Activated T-helper 2 cell treated with anti-CD3 and anti-CD28 coated beads, Interferon-gamma antibody, Interleukin-2, Interleukin-4, amounts not matched to agents 10 μg/mL and 5 μg/mL and 100 μg/mL, durations not matched to agents 14 hours and 24 hours and 36 hours (primary cell): ENCODE measurements at places on chromosomes 3 and 15.

GRCh38 chr3:50164984-50165909, 10.1 kb downstream of the SEMA3F start:
- DNase-seq, result no peak

DNA sequence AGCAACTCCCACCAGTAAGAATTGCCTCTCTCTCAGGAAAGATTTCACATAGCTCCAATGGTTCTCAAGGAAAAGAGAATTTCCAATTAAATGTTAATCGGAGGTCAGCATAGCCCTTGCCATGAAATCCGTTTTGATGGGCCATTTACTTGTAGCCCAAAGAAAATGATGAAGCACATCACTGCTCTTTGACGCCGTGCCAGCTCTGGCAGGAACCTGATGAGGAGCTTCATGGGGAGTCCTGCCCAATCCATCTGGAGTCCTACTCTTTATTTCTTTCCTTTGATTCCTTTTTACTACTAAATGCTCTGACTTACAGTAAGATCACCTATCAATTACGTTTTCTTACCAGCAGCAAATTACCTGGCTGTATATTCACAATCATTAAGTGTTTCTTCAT, 84.7 kb downstream of the FGF12 start:
- no peak for DNase-seq

- DNase-seq, result no peak
These were observed 3.6 kb downstream of the CLEC3B start for GRCh38 chr3:45029661-45030060.

DNA sequence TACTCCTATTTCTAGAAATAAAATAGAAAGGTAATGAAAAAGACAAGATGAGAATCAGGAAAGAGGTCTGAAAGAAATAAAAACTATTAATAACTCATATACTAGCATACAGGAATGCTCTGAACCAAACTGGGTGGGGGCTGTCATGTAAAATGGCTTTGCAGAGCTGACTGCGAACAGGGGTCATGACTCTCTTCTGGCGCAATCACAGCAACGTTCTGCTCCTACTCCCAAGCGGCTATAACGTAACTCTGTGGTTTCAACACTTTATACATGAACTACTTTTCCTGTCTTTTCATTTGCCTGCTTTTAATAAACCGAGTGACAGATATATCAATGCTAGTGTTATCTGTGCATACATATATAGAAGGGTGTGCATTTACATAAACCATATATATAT, 116.7 kb downstream of the DLG1 start:
- DNase-seq, result no peak

DNA sequence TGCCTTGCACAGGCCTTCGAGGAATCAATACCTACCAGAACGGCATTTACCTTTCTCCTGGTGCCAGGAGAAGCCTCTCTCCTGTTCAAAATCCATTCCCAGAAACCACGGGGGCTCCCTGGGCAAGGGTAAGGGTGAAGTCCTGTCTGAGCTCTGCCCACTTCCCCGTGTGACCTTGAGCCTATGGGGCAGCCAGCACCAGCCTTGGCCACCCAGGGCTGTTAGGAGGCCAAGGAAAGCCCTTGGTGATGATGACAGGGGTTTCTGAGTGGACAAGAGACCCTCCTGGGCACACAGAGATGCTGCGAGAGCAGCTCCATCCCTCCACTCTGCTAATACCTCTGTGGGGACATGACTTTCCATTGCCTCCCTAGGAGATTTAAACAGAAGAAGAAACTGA, 5.9 kb downstream of the SCN5A start:
- DNase-seq, result no peak

GRCh38 chr3:18946524-18946923, 201.8 kb upstream of the KCNH8 start:
- no peak for DNase-seq

GRCh38 chr3:196238612-196239560, 22.6 kb downstream of the SLC51A start:
- DNase-seq, result no peak

DNA sequence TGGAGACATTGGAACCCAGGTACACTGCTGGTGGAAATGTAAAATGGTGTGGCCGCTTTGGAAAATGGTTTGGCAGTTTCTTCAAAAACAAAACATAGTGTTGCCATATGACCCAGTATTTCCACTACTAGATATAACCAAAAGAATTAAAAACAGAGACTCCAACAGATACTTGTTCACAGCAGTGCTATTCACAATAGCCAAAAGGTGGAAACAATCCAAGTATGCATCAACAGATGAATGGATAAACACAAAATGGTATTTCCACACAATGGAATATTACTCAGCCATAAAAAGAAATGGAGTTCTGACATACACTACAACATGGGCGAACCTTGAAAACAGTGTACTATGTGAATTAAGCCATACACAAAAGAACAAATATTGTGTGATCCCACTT, 59.4 kb upstream of the TIMP4 start:
- DNase-seq, result no peak

DNA sequence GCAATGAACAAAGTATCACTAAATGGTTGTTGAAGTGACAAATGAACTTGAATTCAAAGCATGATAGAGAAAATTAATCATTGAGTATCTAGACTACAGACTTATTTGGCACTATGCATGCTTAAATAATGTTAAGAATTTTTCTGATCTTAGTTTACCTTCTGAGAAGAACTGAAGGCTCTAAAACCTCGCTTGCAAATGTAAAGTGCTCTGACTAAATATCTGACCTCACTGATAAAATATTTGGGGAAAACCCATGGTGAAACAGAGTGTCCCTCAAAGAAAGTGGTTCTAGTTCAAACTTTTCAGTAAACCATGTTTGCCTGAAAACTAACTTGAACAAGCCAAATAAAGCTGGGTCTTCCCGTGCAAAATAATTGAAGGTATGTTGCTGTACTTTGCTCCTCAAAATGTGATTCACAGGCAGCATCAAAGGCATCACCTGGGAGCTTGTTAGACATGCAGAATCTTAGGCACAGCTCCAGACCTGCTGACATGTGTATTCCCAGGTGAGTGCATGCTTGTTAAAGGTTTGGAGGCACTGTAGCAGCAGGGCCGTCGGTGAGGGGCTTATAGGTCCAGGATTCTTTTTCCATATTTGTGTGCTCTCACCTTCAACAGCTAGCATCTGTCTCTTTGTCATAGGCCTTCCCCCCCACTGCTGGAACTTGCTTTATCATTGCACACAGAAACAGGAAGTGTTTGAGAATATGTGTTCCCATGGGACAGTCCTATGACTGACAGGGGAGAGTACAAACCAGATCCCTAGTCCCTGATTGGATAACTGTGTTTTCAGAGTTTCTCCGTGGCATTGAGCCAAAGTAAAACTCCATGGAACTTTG, 524.2 kb upstream of the LMCD1 start:
- no peak for DNase-seq

GRCh38 chr15:69976366-69976994, 121.2 kb downstream of the TLE3 start:
- peak; percentile 37 for DNase-seq

GRCh38 chr3:105365391-105366325, 1.1 kb upstream of the ALCAM start:
- DNase-seq, result no peak

- no peak for DNase-seq
These were observed 310.1 kb upstream of the NAALADL2 start for GRCh38 chr3:174548841-174549623.

- DNase-seq, result no peak
These were observed 23.3 kb upstream of the ACKR4 start for GRCh38 chr3:132573797-132574211.

- no peak for DNase-seq
These were observed 31.1 kb upstream of the NR2E3 start for GRCh38 chr15:71779073-71779797.

- no peak for DNase-seq
These were observed 1.4 kb downstream of the DHFR2 start for GRCh38 chr3:94061297-94061696.

GRCh38 chr3:420584-420983, 224.0 kb downstream of the CHL1 start:
- no peak for DNase-seq

GRCh38 chr15:54687628-54688027, 509.1 kb downstream of the RSL24D1 start:
- no peak for DNase-seq

DNA sequence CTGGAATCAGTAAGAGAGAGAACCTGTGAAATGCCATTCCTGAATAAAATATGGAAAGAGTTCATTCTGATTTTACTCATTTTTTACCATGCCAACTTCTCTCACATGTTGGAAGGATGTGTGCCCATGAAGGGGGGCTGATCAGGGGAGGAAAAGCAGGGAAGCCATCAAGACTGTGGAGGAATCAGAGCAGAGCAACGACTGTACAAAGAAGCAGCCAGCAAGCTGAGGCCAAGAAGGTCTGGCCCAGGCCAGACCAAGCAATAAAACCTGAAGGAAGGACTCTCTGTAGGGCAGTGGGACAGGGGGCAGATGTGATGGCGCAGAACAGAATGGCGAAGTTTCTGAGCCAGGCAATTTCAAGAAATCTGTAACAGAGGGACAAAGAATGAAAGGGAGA, 24.0 kb upstream of the ARNT2 start:
- DNase-seq, result no peak

GRCh38 chr3:139970526-139970925, 35.5 kb downstream of the CLSTN2 start:
- DNase-seq, result no peak

GRCh38 chr3:156379327-156379726, 175.6 kb downstream of the SSR3 start:
- DNase-seq, result no peak

DNA sequence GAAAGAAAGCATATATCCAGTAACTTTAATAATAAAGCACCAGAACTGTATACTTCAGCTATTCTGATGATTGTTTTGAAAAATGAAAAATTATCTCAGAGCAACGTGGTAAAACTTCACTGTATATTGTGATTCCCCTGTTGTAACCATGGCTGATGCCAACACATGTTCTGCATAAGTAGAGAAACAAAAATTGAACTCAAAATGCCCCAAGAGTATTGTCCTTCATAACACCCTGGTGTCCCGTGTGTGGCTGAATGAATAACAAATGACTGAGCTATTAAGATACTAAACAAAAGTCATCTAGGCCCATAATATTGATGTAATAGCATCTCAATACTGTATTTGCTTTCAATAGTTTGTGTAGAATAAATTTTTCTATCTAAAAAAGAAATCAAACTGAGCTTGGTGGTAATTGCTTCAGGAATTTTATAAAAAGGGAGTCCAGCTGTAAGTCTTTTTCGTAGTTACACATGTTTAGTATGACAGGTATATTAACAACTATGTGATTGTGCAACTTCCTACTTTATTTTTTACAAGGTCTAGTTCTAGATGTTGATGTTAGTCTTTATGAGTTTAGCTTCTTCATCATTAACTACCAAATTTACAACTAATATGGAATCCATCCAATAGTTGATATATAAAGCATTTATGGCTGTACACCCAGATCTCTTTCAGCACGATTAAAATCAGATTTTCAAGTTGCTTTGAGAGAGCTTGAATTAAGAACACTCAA, 623.8 kb upstream of the AGTR1 start:
- no peak for DNase-seq

- no peak for DNase-seq
These were observed 30.1 kb downstream of the PXYLP1 start for GRCh38 chr3:141261472-141262307.

GRCh38 chr3:186990878-186991308, 60.6 kb downstream of the ST6GAL1 start:
- no peak for DNase-seq

DNA sequence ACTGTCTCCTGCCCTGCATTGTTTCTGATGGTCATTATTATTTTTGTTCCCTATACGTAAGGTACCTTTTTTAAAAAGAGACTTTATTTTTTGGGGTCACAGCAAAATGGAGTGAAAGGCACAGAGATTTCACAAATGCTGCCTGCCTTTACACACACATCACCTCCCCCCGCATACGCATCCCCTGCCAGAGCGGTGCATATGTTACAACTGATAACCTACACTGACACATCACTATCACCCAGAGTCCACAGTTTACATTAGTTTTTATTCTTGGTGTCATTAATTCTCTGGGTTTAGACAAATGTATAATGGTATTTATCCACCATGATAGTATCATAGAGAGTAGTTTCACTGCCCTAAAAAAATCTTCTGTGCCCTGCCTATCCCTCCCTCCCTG, 43.6 kb upstream of the KLF13 start:
- no peak for DNase-seq

- no peak for DNase-seq
These were observed 323.5 kb downstream of the RORA start for GRCh38 chr15:60905587-60905986.

- DNase-seq, result no peak
These were observed 7.5 kb upstream of the CADPS start for GRCh38 chr3:62882676-62883200.

DNA sequence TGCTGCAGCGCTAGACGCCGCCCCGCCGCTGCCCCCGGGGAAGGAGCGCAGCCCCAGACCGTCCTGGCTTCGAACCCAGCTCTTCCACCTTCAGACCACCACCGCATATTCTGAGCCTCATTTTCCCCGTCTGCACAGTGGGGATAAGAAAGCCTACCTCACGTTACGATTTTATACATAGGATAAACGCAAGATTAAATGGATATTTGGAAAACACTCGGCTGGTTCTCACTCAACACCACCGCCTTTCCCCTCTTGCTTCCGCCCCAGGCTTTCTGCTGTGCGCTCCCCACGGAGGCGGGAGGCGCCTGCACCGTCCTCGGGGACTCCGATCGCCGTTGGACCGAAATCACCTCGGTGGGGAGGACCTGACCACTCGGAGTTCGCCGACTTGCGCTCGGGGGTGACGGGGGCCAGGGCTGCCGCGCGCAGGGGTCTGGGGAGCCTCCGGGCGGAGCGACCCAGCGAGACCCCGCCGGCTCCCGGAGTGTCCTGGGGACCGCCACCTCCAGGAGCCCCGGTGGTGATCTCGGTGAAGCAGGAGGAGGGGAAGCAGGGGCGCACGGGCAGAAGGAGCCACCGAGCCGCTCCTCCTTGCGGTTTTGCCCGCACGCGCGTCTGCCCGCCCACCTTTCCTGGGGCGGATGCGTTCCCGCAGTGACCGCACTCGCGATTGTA, 4.0 kb downstream of the FBXL22 start:
- peak; percentile 65 for DNase-seq

- DNase-seq, result no peak
These were observed 52.6 kb downstream of the ERC2 start for GRCh38 chr3:56415652-56416051.

GRCh38 chr3:171699601-171700000, 110.7 kb downstream of the PLD1 start:
- no peak for DNase-seq

- DNase-seq, result no peak
These were observed 98.5 kb upstream of the SLC2A2 start for GRCh38 chr3:171125010-171125409.

DNA sequence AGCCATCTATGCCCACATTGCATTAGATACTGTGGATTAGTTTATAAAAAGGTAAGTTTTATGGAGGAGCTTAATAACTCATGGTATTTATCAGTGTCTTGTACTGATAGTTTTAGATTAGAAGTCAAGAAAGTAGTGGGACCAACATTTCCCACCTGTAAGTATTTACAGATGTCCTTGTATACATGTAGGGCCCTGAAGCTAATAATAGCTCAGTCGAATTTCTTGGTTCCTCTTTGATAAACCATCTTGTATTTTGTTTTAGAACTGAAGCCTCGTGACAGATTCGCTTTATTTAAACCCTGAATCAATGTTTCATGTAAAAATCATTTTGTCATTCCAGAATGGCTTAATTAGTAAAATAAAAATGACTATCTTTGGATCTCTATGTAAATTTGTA, 73.4 kb downstream of the CRYBG3 start:
- DNase-seq, result no peak
